ENCODE measurements at places on chromosomes 3 and 15. TPM values are rescaled to one million over a fixed set of nuclear protein-coding genes. Genes with fewer than 3 reads are reported as not detected.

- no peaks in the 10 kb centered on the region for H3K27me3 ChIP-seq
- DNase-seq: no peak
- peak overlapping the region; percentile 79 for H3K27ac ChIP-seq
- no peak overlapping the region for H3K4me3 ChIP-seq
- peaks cover 62% of the 10 kb centered on the region for H3K4me1 ChIP-seq
Observed at GRCh38 chr15:48493084-48493762, 152.3 kb downstream of the FBN1 start.

DNA sequence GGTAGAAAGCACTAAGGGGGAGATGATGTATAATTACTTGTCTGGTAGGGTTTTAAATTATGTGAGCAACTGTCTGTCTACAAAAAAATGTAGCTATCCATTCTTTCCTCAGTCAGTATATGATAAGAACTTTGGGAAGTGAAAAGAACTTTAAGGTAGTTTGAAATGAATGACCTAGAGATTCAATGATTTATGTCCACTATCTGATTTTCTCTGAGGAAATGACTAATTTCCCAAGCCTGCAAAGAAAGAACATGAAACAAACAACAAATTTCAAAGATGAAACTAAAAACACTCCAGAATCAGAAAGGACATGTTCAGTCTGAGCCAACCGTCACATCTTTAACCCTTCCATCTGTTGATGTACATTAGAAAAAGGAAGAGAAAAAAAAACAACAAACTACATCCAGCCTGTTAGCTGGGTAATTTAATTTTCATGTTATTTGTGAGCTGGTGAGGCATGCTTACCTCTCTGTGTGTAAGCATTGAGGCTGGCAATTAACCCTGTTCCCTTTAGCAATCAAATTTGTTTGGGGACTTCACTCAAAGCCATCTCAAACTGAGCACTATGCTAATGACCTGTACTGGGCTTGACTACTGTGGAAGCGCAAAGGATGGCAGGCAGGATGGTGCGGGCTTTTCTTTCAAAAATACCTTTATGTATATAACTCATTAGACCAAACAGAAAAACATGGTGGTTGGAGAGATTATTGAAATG lies 220.1 kb downstream of the TUSC7 start:
- H3K27ac ChIP-seq: no peak overlapping the region
- no peak overlapping the region for H3K4me3 ChIP-seq
- H3K36me3 ChIP-seq: no peaks in the 10 kb centered on the region
- H3K27me3 ChIP-seq: no peaks in the 10 kb centered on the region
- no peaks in the 10 kb centered on the region for H3K4me1 ChIP-seq

Gene CLDN1
- 1.2 TPM for total RNA-seq

Gene FAM98B
- 13.7 TPM for total RNA-seq

Gene GOLGA8J
- total RNA-seq: not detected

Gene DNAJC13
- total RNA-seq: 47.4 TPM

Gene CCR4
- total RNA-seq: 0.17 TPM

Measured in esophagus muscularis mucosa (tissue), 4 donors.